ENCODE measurements at places on chromosomes 11 and 22.

- DNase-seq, result no peak
These were observed 1.8 kb downstream of the YWHAH start for GRCh38 chr22:31945971-31946680.

- DNase-seq, result no peak
These were observed 442.7 kb downstream of the MIAT start for GRCh38 chr22:27099946-27100722.

DNA sequence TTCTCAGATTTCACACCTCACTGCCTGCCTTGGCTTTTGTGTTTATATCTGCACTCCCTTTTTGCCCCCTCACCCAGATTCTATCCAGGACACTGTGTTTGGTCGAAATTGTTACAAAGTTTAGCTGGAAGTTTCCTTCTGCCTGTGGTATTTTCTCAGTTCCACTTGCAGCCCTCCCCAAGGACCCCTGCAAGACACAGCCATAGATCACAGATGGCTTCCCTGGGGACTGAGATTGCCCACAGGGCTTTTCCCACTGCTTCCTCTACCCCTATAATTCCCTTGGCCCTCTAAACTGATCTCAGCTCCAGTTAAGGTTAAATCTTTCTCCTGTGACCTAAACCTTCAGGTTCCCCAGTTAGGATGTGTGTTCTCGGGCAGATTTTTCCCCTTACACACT lies 146.1 kb upstream of the C11orf87 start:
- no peak for DNase-seq

DNA sequence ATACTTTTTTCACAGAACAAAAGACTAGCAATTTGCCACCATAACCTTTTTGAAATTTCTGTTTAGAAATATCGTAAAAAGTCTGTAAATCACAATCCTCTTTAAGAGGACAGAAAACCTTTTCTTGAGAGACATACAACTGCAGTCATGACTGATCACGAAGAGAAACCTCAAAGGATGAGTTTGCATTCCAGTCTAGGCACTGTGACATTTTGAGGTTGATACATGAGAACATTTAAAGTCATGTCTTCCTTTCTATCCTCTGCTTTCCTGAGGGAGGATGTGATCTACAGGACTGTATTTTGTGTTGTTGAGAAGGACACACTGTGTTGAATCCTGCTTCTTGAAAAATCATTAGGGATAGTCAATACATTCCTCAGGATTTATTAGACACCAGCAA lies 476.7 kb upstream of the CCDC179 start:
- DNase-seq, result no peak

DNA sequence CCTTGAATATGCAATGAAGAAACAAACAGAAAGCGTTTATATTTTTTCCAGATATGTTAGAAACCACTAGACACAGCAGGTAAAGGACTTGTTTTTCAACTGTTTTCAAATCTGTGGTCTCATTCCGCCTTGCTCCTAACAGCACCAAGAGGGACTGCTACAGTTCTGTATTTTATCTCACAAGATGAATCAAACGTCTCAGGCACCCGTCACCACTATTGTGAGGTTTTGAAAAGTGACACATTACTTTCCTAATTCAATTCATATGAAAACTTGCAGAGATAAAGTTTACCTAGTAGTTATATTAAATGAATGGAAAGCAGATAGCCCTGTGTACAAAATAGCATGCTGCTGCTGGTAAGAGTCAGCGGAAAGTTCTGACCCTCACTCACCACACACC lies 386.3 kb downstream of the ETS1 start:
- DNase-seq, result no peak

GRCh38 chr11:77039491-77040400 lies 5.5 kb downstream of the B3GNT6 start:
- no peak for DNase-seq

DNA sequence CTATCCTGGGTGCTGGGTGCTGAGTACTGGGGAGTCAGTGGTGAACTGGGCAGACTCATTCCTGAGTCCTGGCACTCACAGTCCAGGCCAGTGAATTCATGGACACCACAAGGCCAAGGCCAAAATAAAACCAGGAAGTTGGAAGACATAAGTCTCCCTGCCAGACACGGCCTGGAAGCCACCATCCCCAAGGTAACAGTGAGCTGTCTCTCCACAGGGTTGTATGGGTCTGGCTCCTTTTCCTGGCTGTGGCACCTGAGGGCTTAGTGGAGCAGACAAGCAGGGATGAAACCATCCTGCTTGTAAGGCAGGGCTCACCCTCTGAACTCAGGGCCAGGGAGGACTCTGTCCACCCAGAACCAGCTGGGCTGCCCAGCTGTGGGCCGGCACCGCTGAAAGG lies 54.7 kb upstream of the ALX4 start:
- no peak for DNase-seq

DNA sequence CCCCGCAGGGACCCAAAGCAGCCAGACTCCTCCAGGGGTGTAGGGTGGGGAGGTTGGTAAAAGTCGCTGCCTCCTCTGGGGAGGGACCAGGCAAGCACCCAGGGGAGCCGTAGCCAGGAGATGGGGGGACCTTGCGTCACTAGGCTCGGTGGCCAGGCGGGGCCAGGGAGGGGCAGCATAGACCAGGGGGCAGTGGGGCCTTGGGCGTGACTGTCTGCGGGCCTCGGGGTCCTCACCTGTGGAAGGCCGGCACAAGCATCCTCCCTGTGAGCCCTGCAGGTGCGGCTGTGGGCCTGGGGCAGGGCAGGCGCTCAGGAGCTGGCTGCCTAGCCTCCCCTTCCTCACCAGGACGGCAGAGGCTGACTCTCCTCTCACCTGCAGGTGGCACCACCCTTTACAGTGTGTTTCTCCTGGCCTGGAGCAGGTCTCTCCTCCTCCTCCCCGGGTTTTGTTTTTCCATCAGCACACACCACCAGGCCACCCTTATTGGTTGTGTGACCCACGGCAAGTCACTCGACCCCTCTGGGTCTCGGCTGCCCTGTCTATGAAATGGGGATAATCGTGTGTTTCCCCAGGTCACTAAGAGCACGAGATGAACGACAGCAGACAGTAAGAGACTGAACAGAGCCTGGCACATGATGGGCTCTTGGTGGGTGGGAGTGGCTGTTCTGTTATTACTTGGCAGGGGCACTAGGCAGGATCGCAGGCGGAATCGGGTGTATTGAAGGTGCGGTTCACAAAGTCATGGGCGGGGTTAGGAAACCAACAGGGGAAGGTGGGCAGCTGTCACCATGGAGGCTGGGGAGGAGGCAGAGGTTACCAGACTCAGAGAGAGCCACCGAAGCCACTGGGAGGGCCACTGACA lies 52.7 kb downstream of the FLRT1 start:
- no peak for DNase-seq

- no peak for DNase-seq
These were observed 1.3 kb upstream of the NRIP3 start for GRCh38 chr11:9005087-9005486.

DNA sequence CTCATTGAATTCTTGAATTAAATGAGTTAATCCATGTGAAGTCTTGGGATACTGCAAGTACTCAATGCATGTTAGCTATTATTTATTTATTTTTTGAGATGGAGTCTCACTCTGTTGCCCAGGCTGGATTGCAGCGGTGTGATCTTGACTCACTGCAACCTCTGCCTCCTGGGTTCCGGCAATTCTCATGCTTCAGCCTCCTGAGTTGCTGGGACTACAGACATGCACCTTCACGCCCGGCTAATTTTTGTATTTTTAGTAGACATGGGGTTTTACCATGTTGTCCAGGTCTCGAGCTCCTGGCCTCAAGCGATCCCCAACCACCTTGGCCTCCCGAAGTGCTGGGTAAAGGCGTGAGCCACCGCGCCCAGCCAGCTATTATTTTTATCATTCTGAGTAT lies 9.4 kb downstream of the MMP7 start:
- no peak for DNase-seq

- peak; percentile 83 for DNase-seq
These were observed 114.4 kb downstream of the PTPRJ start for GRCh38 chr11:48094643-48095339.

DNA sequence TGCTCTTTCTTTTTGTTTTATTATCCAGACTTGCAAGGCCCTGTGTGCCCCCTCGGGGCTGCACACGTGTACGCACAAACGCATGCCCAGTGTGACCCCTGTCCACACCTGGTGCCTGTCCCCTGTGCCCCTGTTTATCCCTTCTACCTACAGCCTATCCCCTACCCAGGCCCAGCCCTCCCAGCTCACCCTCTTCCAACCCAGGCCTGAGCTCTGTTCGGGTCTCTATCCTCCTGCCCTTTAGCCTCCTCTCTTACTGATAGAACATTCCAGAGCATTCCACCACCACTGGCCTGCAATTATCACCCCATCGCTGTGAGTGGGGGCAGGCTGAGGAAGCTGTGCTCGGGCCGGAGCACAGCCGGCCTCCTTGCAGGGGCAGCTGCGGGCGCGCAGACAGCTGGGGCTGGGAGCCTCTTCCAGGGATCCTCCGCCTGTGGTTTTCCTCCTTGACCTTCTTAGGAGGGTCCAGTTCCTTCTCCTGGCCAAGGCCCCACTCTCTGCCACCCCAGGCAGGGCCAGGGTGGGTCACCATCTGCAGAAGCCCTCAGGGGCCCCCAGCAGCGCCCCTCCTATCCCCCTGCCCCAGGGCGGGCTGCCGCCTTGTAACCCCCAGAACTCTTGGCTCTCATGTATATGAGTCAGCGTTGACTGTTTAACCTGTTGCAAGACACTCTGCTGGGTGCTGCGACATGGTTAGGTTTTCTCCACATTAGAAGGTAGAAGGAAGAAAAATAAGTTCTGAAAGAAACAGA lies 41.8 kb upstream of the KCNQ1OT1 start:
- no peak for DNase-seq
